ENCODE measurements at places on chromosomes 7 and 10.

DNA sequence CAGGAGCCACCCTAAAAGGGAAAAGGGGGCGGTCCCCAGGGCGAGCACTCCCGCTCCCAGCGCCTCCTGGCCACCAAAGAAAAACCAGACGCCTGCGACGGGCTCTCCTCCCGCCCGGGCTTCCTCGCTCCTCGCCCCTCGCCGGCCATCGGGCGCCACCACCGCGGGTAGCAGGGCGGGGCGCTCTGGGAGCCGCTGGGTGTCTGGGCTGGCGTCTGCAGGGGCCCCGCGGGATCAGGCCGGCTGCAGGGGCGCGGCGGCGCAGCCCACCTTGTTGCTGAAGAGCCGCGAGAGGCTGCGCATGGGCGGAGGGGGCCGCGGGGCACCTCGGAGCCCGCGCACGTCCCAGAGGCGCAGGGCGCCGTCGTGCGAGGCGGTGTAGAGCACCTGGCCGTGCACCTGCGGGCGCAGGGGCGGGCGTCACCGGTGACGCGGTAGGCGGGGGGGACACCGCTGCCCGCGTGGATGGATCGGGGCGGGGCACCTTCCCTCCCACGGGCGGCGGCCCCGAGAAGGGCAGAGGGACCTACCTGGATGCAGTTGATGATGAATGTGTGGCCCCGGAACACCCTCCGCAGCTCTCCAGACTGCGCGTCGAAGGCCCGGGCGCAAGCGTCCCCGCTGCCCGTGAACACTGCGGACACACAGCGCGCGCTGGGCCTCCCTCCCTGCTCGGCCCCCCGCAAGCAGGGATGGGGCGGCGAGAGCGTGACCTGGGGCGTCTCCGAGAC, 28.3 kb downstream of the WDR86 start:
- peak; percentile 69 for ATAC-seq

DNA sequence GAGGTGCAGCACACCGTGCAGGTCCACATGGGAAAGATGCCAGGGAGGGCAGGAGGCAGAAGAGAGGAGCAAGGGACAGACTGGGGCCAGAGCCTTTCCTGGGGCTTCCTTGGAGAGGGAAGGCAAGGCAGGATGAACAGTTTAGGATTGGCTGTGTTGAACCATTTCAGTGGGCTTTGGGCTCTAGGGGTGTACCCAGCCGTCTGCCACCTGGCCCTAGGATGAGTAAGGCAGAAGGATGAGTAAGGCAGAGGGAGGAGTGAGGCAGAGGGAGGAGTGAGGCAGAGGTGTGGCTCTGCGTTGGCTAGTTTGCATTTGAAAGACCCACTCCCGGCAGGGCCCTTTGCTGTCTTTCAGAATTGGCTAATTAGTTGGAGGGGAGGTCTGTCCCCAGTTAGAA, 31.5 kb upstream of the PRF1 start:
- ATAC-seq, result no peak

DNA sequence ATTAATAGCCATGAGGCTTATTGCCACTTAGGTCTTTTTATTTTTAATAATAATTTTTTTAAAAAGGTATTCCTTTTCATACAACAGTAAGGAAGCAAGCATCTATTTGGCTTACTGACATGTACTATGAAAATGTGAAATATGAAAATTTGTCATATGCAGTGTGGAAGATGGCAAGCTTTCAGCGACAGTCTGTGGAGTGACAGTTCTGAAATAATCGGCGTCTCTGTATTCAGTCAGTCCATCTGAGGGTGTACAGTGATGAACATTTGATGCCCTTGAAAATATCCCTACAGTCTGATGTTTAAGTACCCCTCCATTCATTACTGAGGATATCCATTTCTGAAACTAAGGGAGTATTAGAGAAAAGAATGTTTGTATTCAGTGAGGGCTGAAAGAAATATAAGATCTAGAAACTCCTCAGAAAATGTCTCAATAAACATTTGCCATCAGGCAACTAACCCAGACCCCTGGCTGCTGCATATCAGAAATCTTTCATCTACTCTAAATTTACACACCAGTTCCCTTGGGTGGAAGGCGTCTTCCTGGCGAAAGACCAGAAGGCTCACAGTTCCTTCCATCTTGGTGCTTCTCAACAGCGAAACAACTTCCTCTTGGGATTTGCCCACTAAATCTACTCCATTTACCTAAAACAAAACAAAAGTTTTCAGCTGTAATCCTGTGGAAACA, 440.6 kb downstream of the PARD3 start:
- no peak for ATAC-seq

DNA sequence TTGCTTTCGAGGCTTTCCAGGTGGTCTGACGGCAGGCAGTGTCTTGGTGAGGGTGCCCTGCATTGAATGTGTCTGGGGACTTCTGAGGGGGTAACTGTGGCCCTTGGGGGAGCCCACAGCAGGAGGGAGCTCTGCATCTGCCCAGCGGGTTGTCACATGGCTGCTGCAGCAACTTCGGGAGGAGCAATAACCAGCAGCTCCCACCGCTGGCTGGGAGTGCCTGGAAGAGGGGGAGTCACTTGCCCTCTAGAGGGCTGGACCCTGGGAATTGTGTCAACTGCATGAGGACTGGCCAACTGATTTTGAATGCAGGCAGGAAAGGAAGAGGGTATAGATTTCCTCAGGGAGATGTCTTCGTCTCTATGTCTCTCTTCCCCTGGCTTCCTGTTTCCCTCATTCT, 26.4 kb downstream of the C10orf120 start:
- no peak for ATAC-seq

- ATAC-seq, result no peak
Measured at GRCh38 chr10:3853547-3854303, 68.7 kb upstream of the KLF6 start.

DNA sequence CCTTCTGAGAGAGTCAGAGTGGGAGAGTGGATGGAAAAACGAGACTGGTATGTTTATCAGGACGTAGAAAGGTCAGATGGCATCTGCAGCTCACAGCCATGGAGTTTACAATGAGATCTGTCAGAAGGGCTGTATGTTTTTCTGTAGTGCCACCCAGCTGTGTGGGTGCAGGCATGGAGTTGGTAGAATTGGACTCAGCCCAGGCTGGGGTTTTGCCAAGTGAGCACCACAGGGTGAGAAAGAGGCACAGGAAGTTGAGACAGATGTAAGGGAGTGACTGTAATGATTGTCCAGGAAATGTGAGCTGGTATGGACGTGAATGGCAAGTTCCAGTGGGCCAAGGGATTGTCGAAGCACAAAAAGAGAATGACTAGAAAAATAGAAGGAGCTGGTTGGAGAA, 9.1 kb upstream of the ZYX start:
- ATAC-seq, result no peak

DNA sequence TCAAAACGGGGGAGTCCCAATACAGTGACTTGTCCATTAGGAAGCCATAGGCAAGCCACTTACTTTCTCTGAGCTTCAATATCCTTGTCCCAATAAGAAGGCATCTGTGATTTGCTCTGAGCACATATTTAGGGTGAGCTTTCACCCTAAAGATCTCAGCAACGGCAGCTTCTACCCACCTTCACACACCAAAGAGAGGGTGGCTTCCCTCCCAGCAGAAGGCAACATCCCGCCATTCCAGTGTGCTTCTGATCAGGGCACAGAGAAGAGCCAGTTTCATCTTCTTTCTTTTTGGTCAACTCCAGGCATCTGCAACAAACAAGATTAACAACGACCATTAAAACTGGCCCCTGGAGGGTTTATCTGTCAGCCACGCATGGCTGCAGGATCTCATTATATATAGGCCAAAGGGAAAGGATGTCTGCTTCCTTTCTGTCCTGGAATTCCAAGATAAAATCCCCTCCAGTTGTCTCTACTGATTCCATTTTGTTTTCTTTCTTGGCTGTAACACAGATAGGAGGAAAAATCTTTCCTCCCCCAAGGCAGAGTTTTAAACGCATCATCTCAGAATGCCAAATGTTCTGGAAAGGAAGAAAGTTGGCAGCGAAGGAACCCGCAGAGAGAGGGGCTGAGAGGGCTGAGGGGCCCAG, 491 bp upstream of the SH2D4B start:
- ATAC-seq, result no peak

DNA sequence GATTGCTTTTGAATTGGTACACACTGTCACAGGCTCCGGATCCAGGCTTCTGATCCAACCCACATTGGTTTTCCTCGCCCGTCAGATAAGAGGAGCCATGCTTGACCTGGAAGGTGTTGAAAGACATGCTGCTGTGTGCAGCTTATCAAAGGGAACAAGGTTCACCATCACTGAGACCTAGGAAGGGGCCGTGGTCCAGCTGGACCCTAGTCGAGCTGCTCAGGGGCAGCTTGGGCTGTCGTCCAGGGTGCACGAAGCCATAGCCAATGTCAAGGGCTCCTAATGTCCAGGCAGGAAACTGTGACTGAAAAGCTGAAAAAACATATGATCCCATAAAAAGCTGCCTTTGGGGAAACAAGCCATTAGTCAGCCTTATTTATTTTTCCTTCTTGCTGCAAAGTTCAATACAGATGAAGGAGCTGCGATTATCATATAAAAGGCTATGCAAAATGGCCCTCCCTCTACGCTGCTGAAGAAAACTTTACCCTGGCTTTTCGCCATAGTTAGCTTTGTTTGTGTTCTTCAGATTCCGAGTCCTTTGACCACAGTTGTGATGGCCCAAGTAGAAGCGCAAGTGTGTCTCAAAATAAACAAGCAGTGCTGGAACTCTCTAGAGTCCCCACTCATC, 118.0 kb downstream of the CREB5 start:
- ATAC-seq, result no peak

DNA sequence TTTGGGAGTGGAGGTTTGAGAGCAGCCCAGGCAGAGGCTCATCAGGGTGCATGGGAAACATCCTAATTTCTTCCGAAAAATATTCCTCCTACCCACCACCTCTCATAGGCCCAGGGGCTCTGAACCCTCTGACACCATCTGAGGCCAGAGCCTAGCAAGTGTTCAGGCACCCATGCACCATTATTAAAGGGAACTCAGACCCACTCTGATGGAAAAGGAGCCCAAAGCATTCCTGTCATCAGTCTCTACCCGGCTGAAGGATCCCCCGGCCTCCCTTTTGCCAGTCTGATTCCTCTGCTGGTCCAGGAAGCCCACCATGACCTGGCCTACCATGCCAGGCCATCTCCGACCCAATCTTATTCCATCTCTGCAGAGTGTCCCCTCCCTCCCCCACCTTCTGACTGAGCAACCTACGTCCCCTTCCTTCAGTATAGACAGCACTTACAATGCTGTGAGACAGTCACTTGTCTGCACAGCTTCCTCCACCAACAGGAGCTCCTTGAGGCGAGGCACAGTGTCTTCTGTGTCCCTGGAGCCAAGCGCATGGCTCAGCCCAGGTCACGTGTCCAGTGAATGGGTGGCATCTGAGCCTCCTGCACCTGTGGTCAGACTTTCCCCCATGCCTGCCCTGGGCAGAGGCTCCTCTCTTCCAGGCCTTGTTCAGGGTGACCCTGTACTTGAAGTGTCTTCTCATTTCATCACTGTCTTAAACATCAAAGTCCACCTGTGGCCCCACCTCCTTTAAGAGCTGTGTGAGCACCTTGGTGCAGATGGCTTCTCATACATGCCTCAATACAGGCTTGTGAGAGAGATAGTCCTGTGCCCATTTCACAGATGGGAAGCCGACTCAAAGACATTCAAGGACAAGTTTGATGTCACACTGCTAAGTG, 889 bp upstream of the GPR15LG start:
- peak; percentile 74 for ATAC-seq

DNA sequence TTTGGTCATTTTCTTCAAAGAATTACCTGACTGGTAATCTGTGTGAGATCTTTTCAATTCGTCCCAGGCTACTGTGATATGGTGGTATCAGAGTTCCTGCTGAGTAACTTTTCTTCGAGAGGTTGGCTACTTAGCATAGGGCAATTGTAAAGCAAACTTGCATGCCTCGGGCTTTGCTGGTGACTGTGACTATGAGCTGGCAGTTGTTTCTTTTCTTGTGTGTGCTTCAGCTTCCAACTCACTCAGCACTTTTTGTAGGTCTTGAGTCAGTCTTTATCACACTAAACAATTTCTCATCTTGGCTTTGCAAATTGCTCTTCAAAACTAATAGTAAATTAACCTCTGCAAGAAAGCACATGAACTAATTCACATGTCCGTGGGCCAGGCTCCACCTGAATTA, 44.3 kb downstream of the PRR15 start:
- ATAC-seq, result no peak

DNA sequence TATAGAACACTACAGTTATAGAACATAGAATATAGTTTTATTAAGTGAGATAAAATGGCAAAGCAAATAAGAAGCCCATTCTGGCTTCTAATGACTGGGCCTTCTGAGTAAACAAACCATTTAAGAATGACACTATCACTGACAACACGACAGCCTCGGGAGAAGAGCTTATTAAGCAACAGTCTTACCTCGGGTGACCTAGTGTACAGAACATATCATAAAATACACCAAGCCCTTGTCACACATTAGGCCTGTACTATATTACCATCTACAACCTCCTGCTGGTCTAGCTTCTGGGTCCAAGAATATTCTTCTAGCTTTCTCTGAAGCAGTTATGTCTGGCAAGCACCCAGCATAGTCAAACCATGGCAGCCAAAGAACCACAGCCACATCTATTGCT, 32.0 kb downstream of the CCDC186 start:
- ATAC-seq, result no peak

GRCh38 chr7:73557108-73557396, 438 bp downstream of the BCL7B start:
- ATAC-seq, result peak; percentile 96

- no peak for ATAC-seq
Measured at GRCh38 chr10:113386005-113386404, 166.8 kb upstream of the HABP2 start.

DNA sequence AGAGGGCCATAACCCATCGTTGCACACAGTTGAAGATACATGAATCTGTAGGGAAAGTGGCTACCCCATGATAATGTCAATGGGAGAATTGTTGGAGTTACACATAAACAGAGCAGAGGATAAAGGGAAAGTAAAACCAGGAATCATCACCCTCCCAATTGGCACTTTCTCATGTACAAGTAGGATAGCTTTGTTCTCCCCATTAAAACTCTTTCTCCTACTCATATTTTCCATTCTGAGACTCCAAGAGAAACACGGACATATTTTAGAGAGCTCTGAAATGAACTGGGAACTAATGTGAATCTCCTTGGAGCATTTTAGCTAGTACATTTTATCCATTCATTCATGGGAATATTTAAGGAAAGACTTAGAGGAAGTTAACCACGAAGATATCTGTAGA, 17.2 kb upstream of the LRRC17 start:
- no peak for ATAC-seq

- no peak for ATAC-seq
Measured at GRCh38 chr10:132665946-132666704, 119.8 kb downstream of the NKX6-2 start.

DNA sequence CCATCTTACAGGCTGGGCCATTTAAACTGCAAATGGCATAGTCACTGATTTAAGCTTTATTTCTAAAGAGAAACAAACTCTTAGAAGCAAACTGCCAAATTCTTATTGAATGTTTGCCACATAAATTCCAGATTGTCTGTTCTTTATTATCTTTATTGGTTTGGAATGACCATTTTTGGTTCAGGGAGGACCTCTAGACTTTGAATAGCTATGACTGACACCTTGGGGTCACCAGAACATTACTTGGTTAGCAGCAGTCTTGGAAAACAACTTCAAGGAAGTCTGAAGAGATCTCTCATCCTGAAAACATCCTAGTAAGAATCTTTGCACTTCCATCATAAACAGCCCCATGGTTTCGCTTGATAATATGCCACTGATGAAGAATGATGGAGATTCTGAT, 197.1 kb downstream of the SUGCT start:
- no peak for ATAC-seq

Measured in stimulated activated memory B cell treated with anti-CD40 and anti-IgM and Interleukin-4, amounts not matched to agents 10 μg/mL and 1 μg/mL and 100 μg/mL, for 72 hours (primary cell).